Activated T-helper 9 cell treated with anti-CD3 and anti-CD28 coated beads, Interleukin-2, amount 50 U/mL, for 16 hours (primary cell): ENCODE measurements at places on chromosomes 5 and 9.

GRCh38 chr9:37622462-37622861 lies 28.3 kb upstream of the FRMPD1 start:
- no peak for DNase-seq

- no peak for DNase-seq
These were observed 275.3 kb upstream of the CDH6 start for GRCh38 chr5:30918171-30918570.

DNA sequence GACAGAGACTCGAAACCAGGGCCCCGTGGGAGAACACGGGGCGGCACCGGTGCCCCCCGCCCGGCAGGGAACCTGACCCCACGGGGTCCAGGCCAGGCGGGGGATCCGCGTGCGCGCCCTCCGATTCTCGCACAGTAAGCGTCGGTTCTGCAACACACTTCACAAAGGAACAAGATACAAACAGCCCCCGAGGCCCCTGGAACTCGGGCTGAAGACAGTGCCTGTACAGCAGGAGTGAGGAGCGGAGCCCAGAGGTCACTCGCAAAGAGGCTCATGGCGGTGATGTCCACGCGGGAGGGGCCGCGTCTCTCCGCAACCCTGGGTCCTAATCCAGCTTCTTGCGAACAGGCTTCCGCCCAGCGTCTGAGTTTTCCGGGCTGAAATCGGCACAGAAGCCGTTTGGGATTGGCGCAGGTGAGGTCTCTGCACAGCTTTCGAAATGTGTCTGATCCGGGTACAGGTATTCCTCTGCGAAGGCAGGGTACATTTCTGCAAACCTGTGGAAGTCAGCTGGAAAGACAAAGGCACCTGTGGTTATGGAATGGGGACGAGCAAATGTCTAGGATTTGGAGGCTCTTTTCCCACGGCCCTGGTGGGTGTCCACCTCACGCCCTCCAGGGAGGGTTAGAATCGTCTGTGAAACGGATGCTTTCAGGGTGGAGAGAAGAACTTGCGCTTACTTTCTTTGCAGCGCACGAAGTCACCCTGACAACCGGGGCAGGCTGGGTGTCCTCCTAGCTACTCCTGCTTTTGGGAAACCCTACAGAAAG lies 18.3 kb upstream of the SLC6A3 start:
- DNase-seq, result no peak

GRCh38 chr5:40679913-40680681 lies at the start of gene PTGER4:
Gene PTGER4, plus strand, starts transcription at chr5:40679915. Its CDS starts 1,079 bp downstream, at chr5:40680994.
- no peak for DNase-seq

DNA sequence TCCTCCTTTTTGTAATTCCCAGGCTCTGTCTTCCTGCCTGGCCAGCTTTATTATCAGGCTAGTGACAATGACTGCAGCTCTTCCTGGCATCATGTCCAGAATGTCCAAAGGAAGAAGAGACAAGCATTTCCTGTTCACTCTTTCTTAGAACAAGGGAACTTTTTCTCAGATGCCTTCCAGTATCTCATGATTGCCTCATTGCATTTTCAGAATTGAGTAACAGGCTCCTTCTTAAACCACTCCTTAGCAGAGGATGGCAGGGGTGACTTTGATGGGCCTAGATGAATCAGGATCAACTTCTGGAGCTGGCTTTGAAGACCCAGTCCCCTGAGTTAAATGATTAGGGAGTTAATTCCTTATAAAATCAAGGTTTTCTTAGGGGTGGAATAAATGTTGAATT lies 92.9 kb upstream of the RASGRF2 start:
- no peak for DNase-seq

DNA sequence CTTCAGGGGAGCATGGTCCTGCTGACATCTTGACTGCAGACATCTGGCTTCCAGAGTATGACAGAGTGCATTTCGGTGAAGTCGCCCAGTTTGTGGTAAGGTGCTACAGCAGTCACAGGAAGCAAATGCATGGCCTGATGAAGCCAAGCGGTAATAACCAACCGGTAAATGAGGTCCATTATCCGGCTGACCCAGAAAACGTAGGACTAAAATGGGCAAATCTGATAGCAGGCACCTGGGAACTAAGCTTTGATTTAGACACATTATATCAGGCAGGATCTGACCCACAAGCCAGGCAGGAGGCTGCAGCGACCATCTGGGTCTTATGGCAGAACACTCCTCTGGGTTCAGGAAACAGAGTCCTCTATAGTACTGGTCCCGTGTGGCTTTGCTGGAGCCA lies 454.6 kb downstream of the GADD45G start:
- no peak for DNase-seq

GRCh38 chr5:42074353-42074752 lies 149.3 kb downstream of the FBXO4 start:
- no peak for DNase-seq

DNA sequence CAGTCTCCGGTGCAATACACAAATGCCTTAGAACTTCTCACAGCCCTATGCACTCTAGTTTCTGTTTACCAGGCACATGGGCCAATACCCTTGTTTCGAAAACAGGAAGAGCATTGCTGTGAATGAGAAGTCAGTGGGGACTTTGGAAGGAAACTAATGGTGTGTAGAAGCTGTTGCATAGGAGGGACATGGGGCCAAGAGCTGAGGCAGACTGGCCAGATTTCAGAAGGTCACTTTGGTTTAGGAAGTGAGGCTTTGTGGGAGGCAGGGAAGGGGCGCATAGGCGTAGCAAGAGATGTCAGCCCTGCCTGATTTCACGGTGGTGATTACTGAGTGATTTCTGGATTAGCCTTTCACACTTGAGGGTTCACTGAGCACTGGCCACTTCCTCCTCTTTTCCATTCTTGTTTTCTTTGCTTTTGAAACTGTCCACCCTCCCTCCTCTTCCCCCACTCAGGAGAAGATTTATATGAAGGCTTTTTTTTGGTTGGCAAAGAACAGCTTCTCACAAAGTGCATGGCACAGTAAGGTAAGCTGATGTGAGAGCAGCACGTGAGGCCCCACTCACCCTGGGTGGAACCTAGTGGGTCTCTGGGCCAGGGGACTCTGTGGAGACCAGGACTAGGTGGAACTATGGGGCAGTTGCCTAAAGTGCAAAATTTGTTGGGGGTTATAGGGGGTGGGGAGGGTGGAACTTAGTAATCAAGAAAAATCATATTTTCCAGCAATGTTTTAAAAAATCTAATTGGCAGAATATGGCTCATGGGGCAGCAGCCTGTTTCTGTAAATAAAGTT lies 6.1 kb upstream of the TMEM252 start:
- DNase-seq, result no peak

GRCh38 chr9:129669946-129670345 lies 4.5 kb downstream of the PRRX2 start:
- DNase-seq, result no peak

- DNase-seq, result no peak
These were observed 150.3 kb downstream of the PIK3R1 start for GRCh38 chr5:68365889-68366288.

- DNase-seq, result no peak
These were observed 7.2 kb upstream of the SLC31A2 start for GRCh38 chr9:113143432-113144227.

- DNase-seq, result no peak
These were observed 1.0 kb upstream of the EFNA5 start for GRCh38 chr5:107671742-107672210.

DNA sequence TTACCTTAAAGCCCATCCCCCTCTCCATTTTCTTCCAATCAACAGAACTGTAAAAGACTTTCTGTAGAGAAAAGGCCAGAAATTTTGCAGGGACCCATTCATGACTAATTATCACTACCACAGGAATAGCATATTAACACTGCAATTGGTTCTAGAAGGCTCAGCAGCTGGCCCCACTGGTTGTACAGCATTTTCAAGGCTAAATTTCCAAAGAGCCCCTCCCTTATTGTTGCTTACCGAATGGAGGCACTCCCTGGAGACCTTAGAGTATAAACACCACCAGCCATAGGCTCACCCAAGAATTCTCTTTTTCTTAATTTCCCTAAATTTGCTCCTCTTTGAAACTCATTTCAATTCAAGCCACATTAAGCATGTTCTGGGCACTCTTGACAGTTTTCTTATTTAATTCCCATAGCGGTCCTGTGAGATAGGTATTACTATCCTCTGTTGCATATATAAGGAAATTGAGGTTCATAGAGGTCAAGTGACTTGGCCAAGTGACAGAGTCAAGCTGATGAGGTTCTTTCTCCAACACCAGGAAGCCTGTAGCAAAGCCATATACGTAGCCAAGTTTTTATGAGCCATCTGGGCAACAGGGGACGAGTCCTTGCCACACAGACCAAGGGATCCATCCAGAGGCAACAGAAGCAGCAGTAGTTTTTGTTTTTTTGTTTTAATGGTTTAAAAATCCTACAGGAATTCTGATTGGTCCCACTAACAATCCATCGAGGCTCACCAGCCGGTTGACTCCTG lies 83.9 kb upstream of the NR5A1 start:
- DNase-seq, result no peak
